ENCODE measurements at places on chromosomes 12 and 14.

DNA sequence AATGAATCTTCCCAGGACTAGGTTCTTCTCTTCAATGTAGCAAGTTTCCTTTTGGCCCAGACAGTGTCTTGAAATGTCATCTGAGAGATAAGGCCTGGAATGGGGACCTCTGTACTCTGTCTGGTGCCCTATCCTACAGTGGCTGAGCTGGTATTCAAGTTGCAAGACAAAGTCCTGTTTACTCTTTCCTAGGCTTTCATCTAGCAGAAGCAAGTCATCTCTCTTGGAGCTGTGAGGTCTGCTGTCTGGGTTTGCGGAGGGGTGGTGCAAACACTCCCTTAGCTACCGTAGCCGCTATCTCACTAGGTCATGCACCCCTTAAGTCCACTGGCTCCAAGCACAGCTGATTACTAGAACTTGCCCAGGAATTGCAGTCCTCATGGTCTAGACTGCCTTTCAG lies 149.7 kb upstream of the SLC16A7 start:
- no peak for DNase-seq

DNA sequence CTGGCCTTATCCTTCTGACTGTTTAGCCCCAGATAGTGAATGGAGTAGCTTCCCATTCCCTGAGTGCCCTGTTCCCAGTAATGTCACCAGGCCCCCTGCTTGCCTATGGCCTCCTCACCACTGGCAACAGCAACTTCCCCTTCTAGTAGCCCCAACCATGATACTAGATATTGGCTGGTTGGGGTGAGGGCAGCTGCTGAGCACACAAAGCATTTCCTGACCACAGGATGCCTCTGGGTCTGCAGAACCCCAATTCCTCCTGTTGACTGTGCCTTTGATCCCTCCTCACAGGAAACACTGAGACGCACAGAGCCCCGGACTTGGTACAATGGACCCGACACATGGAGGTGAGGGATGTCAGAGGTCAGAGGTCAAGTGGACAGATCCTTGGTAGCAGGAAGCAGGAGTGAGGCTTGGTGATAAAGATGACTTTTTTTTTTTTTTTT lies 597 bp downstream of the SOAT2 start:
- DNase-seq, result no peak

DNA sequence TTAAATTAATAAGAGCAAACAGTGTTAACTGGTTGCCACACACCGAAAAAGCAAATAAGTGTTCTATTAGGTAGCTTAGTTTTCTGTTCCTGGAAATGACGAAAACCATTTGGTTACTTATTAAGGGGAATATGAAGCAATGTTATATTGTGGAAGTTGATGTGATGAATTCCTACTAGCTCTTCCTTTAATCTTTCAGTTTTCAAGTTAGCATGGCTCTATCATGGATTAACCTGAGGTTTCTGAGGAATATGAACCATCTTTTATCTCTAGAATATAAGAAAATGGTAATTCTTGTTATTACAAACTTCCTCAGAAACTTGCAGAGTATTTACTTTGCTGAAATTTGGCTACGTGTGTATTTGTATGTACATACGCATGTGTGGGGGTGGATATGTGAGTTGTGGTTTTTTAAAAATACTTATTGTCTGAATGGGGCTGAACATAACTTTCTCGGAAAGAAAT lies 245.7 kb downstream of the KCNC2 start:
- no peak for DNase-seq

GRCh38 chr12:9779209-9779608 lies 18.5 kb upstream of the CD69 start:
- no peak for DNase-seq

DNA sequence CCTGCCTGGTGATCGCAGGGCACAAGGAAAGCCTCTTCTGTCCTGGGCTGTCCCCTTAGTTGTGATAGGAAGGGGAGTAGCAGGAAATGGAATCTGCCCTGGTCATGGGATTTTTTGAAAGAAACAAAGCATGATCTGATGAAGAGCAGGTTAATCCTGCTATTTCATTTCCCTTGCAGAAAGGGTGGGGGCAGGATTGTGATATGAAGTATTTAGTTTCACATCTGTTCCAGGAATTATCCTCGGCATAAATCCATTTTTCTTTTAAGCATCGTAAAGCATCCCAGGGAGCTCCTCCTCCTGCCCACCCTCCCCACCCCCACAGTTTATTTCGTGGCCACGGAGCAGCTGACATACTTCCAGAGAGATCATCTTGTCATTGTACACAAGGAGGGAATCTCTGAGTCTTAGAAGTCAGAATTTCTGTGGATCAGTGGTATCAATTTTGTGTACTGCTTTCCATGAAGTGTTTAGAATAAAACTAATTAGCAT lies 53.1 kb downstream of the TGFB3 start:
- no peak for DNase-seq

DNA sequence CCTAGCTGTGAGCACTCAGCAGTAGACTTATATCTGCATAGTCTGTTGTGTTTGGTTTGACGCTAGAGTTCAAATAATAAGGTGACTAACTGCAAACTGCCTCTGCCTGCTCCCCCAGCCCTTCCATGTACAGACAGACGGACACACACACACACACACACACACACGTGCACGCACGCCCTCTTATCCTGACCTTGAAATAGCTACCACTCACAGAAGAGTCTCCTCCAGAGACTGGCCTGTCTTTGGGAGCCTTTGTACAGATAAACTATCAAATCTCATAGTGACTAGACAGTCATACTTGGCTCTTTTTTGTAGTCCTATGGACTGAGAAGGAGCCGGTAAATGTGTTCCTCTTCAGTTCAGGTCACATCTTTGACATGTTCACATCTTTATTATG lies 158.4 kb downstream of the FBXL14 start:
- no peak for DNase-seq

- DNase-seq, result no peak
These were observed 436.3 kb downstream of the DPF3 start for GRCh38 chr14:72457641-72458040.

GRCh38 chr12:75954041-75954440 lies 77.5 kb downstream of the PHLDA1 start:
- peak; percentile 82 for DNase-seq

- no peak for DNase-seq
These were observed 87.6 kb upstream of the CLMN start for GRCh38 chr14:95407354-95407753.

GRCh38 chr12:73221836-73222235 lies 949.7 kb downstream of the TRHDE start:
- no peak for DNase-seq

- DNase-seq, result no peak
These were observed 126.1 kb upstream of the FUT8 start for GRCh38 chr14:65286443-65286842.

- DNase-seq, result no peak
These were observed 82.6 kb downstream of the EML1 start for GRCh38 chr14:99875836-99876235.

- no peak for DNase-seq
These were observed 38.2 kb downstream of the CACNA2D4 start for GRCh38 chr12:1880153-1880845.

- peak; percentile 78 for DNase-seq
These were observed 25.3 kb downstream of the PPFIBP1 start for GRCh38 chr12:27549236-27549800.

Measured in epithelial cell of prostate (primary cell).